ENCODE measurements at places on chromosomes 12 and 14. TPM values are rescaled to one million over a fixed set of nuclear protein-coding genes. Genes with fewer than 3 reads are reported as not detected.

The FRMD6 gene
- total RNA-seq, result 3.2 TPM

The HRK gene
- not detected for total RNA-seq

The TMPO gene
- total RNA-seq, result 326 TPM

The ANP32D gene
- total RNA-seq, result not detected

The ALDH1L2 gene
- 14.3 TPM for total RNA-seq

The KLRB1 gene
- not detected for total RNA-seq

The TTC6 gene
- total RNA-seq, result not detected

The RPGRIP1 gene
- total RNA-seq, result not detected

The ZDHHC22 gene
- not detected for total RNA-seq

The RABGGTA gene
- 74.9 TPM for total RNA-seq

The FAM181A gene
- total RNA-seq, result not detected

The ASPG gene
- not detected for total RNA-seq

The SLC17A8 gene
- total RNA-seq, result not detected

The GALNT4 gene
- total RNA-seq, result 2.9 TPM

The BIN2 gene
- 33.8 TPM for total RNA-seq

The KRT1 gene
- total RNA-seq, result not detected

The SIX4 gene
- total RNA-seq, result not detected

The RASSF9 gene
- total RNA-seq, result not detected

Data from activated naive CD4-positive, alpha-beta T cell treated with anti-CD3 and anti-CD28 coated beads for 36 hours (primary cell).